ENCODE measurements at places on chromosomes 12 and 14. TPM values are rescaled to one million over a fixed set of nuclear protein-coding genes. Genes with fewer than 3 reads are reported as not detected.

Gene CINP
- 26.6 TPM for total RNA-seq

Gene FAIM2
- total RNA-seq, result 3.0 TPM

Gene OR6C74
- total RNA-seq, result not detected

Gene AHNAK2
- total RNA-seq, result 10.1 TPM

Gene TMTC1
- 24.6 TPM for total RNA-seq

Gene STAC3
- total RNA-seq, result 2.1 TPM

Gene GZMB
- not detected for total RNA-seq

Gene GLIPR1L2
- total RNA-seq, result 1.4 TPM

Gene KLRC4
- total RNA-seq, result not detected

Gene TROAP
- 0.36 TPM for total RNA-seq

- no peak for DNase-seq
These were observed 13.0 kb downstream of the PELI2 start for GRCh38 chr14:56131004-56131864.

DNA sequence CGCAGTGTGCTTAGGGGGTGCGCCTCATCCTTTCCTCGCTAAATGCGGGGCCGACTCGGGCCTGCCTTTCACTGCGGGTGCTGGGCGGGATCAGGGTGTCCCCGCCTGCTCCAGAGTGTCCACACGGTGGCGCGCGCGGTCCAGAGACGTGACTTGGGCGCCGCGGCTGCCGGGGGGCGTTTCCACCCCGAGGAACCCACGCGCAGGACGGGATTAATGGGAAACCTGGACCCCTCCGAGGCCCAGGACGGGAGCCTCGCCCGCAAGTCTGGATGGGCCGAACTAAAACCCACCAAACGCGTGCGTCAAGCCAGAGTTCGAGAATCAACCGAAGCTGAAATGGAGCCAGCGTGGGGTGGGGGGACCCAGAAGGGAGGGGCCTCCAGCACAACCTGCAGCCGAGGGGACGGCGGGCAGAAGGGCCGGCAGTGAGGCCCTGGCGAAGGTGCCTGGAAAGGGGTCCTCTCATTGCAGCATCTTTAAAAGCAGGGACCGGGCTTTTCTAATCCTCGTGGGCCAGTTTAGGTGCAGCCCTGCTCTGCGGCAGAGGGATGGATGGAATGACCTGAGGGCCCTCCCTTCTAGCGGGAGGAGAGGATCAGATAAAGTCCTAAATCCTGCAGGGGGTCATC lies 93.3 kb downstream of the NINJ2 start:
- peak; percentile 95 for DNase-seq

GRCh38 chr14:33657476-33657875 lies 293.4 kb downstream of the EGLN3 start:
- no peak for DNase-seq

GRCh38 chr12:51821440-51822260 lies 26.9 kb downstream of the FIGNL2 start:
- no peak for DNase-seq

GRCh38 chr12:93813972-93814821 lies 137.0 kb downstream of the CRADD start:
- peak; percentile 77 for DNase-seq

- DNase-seq, result no peak
These were observed 3.4 kb upstream of the MYL2 start for GRCh38 chr12:110923692-110924334.

DNA sequence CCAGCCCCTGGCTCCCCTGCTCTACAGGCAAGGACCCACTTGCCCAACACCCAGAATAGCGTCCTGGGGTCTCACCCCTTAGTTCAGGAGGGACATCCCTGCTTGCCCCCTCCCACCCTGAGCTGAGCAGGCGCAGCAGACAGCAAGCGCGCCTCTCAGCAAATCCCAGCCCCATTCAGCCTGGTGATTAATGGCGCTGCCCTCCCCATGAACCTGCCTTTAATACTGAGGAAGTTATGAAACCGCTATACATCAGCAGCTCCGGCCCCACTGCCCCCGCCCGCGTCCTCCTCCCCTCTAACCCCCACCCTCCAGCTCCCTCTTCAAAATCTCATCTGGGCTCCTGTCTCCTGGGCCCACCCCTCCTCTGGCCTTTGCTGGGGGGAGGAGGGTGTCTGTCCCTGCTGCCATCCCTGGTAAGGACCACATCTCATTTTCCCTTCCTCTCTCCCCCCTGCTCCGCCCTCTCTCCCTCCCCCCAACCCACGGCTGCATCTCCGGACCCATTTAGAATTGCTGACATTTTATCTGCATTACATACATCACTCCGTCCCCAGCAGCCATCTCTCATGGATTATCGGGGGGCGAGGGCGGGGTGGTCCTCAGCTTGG lies 7.1 kb upstream of the SMUG1 start:
- no peak for DNase-seq

GRCh38 chr12:52026263-52026662 lies 19.5 kb downstream of the TAMALIN start:
- DNase-seq, result no peak

GRCh38 chr12:104697186-104697585 lies 240.4 kb downstream of the CHST11 start:
- no peak for DNase-seq

GRCh38 chr12:13171921-13172859 lies 24.3 kb upstream of the EMP1 start:
- DNase-seq, result no peak

DNA sequence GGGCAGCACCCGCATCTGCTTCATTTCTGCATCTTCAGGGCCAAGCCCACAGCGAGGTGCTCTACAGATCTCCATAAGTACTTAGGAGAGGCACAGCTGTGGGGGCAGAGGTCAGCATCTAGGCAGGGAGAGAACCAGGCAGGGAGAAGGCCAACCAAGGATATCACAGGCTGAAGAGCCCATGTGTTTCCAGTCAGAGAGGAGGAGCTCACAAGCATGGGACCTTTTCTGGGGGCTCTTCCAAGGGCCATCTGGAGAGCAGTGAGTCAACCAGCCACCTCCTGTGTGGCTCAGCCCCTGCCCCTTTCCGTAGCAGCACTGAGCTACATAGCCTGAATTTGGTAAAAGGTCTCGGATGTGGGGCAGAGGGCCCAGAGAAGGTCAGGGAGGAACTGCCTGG lies 78.5 kb downstream of the ARL6IP4 start:
- peak; percentile 75 for DNase-seq

DNA sequence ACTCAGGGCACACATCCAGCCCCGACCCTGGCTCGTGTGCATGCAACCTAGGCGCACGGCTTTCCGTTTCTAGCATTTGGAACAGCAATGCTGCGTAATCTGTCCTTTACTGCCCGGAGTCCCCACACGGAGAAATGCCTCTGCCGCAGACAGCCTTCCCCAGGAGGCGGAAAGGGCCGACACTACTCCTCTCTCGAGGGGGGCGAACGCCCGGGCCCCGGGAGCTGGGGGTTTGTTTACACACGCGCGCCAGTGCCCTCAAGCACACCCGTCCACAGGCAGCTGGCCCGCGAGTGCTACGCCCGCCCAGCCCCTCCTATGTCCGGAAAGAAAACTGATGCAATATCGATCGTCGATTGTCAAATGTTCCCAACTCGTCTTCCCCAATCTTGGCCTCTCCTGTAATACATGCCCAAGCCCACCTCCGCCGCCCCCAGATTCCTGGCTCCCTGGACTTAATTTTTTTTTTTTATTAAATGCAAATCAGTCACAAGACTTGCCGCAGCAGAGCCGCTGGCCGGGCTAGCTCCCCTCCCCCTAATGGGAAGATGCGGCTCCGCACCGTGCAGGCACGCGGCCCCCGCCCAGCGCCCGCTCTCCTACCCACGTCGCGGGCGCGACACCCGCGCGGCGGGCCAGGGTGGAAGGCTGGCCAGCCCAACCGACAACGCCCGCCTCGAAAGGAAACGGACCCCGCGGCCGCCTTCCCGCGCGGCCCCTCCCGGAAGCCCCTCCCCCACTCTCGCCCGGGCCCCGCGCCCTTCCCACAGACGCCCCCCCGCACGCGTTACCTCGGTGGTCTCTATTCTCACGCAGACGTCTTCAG lies 642 bp downstream of the SLC38A2 start:
- peak; percentile 79 for DNase-seq

- DNase-seq, result no peak
These were observed 3.4 kb downstream of the HSD17B6 start for GRCh38 chr12:56766535-56766934.

DNA sequence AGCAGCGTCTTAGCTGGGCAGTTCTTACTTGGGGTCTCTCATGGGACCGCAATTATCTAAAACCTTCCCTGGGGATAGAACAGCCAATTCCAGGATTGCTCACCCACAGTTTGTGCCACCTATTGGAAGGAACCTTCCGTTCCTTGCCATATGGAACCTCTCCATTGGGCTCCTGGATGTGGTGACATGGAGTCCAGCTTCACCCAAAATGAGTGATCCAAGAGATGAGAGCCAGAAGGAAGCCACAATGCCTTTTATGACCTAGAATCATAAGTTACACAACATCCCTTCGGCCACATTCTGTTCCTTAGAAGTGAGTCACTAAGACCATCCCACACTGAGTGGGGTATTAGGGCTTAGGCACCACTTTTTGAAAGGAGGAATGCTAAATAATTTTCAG lies 164.4 kb downstream of the FBXL14 start:
- no peak for DNase-seq

GRCh38 chr12:27673101-27673718 lies 23.0 kb upstream of the REP15 start:
- DNase-seq, result no peak

DNA sequence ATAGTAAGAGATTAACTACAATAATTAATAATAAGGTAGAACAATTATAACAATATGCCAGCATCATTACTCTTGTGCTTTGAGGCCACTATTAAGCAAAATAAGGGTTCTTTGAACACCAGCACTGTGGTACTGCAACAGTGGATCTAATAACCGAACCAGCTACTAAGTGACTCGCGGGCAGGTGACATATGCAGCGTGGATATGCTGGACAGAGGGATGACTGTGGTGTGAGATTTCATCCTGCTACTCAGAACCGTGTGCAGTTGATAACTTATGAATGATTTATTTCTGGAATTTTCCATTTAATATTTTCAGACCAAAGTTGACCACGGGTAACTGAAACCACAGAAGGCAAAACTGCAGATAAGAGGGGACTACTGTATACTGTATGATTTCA lies 34.4 kb downstream of the BMAL2 start:
- DNase-seq, result no peak

- no peak for DNase-seq
These were observed 268.3 kb downstream of the VRK1 start for GRCh38 chr14:97065305-97066067.

GRCh38 chr14:55816225-55816624 lies 236.2 kb downstream of the KTN1 start:
- DNase-seq, result no peak

DNA sequence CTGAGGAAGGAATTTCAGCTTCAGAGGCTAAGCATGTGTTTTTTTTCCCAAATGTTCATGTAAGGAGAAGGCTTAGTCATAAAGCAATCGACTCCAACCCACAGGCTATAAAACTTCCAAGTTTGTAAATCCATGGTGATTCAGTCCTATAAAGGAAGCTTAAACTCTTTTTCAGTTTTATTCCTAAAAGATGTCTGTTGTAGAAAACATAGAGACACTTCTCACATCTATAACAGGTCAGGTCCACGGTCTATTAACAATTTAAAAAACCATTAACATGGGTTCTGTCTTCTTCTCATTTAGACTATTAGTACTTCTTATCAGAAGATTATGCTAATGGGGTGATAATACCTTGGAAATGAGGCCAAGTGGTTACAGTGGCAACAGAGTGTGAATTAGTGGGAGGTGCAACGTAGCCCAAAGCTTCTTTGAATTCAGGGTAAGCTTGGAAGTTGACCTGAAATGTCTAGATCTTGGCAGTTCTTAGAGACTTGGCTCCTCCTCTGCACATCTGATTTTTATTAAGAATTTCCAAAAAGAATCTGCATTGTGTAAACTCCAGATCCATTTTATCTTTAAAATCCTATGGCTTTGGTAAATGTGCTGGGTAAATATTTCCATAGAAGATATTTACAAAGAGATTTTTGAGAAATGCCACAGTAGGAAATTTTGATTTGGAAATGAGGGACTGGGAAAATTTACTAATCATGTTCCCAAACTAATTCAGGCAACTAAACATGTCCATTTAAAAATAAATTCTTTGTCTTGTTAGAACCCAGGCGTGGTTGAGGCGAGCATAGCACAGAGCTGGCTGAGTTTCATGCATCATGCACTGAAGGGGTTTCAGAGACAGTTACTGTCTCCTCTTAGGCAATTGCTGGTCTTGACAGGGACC lies 86.4 kb downstream of the EML1 start:
- no peak for DNase-seq

All from ovary (tissue), 10 donors.